Natural killer cell (primary cell): ENCODE measurements at places on chromosomes 13 and 19.

GRCh38 chr13:46817838-46818476 lies 21.0 kb upstream of the ESD start:
- no peak for DNase-seq

- no peak for DNase-seq
Observed at GRCh38 chr19:33683881-33684537, 62.3 kb downstream of the CHST8 start.

DNA sequence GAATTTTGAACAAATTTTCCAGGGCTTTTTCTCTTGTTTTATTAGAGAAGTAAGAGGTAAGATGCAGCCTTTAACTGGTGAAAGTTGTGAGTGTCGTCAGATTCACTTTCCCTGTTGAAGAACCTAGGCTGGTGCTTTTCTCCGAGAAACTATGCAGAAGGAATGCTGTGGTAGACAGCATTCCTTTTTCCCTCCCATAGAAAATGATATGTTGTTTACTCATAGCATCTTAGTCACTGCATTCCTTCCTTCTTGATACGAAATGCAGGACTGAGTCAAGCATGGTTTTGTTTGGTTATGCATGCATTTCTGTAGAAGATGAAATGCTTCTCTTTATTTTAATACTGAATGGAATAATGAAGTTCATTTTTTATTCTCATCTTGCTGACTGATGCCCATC lies 3.4 kb downstream of the ITGBL1 start:
- no peak for DNase-seq

GRCh38 chr19:44553478-44554171 lies 24.1 kb upstream of the CEACAM20 start:
- no peak for DNase-seq

DNA sequence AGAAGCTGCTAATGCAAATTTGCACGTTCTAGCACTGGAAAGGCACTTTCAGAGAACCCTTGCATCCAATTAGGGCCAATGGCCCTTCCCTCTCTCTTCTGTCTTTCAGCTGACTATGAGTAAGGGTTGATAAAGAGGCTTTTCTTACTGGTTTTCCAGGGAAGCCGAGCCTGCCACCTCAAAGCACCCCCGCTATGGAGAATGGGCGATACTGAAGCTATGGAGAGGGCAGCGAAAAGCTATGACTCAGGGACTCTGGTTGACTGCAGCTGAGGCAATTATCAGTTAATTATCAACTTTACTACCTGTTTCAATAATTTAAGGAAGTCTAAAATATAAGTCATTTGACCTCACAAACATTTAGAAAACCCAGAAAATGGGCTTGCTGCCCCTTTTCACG lies 115.8 kb downstream of the TRPC4 start:
- no peak for DNase-seq

- peak; percentile 20 for DNase-seq
Observed at GRCh38 chr13:108306860-108307259, 37.3 kb downstream of the TNFSF13B start.

GRCh38 chr19:51240866-51241265 lies 10.0 kb upstream of the SIGLECL1 start:
- no peak for DNase-seq

- no peak for DNase-seq
Observed at GRCh38 chr13:84744203-84744602, 861.9 kb upstream of the SLITRK1 start.

DNA sequence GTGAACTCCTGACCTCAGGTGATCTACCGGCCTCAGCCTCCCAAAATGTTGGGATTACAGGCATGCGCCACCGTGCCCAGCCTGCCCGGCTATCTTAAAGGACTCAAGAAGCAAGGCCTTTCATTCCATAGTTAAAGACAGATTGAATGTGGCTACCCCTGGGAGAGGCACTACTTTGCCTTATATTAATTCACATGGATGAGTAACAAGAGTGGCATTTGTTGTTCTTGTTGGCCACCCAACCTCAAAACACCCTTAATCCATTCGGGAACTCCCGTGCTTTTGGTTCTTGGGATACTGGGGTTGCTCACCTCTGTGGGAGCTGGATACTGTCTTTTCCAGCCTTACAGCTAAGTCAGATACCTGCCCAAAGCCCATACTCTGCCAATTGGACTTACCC lies 34.4 kb upstream of the ABCC4 start:
- no peak for DNase-seq

DNA sequence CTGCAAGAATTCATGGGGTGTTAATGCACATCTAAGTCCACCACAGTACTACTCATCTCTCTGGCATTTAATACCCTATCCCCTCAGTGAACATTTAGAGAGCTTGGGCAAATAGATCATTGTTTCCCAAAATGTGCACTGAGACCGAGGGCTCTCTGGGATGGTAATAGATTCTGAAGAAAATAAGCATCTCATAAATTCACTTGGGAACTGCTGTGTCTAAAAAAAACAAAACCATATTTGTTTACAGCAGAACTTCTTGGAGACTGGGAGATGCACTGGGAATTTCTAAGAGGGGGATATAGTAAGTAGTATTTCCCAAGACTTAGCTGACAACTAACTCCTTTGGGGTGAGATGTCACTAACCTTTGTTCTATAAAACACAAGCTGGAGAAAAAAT lies 58.4 kb downstream of the ENOX1 start:
- no peak for DNase-seq

- no peak for DNase-seq
Observed at GRCh38 chr13:23159760-23160637, 20.8 kb upstream of the SGCG start.

DNA sequence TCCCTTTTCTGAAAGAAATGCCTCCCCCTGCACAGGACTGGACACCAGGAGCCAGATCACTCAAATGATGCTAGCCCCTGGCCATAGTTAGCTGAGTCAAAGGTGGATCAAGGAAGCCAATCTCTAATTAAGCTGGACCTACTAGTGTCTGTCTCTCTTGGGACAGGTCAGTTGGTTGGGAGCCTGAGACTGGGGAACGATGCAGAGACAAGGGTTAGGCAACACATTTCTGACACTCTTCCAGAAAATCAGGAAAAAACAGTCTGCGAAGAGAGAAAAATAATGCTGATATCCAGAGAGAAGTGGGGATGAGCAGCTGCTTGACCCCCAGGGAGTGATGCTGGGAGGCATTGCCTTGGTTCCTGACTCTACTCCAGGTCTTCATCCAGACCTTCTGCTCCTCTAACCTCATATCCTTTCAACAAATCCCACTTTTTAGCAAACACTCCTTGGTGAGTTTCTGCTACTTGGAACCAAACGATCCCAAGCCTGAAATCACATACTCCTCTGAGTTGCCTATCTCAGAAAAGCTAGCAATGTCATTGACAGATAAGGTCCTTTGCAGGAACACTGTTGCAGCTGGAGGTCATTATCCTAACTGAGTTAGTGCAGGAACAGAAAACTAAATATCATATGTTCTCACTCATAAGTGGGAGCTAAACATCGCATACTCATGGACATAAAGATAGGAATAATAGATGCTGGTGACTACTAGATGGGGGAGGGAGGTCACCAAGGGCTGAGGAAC lies 369.7 kb downstream of the COG6 start:
- no peak for DNase-seq

- no peak for DNase-seq
Observed at GRCh38 chr19:46932346-46932745, 71.5 kb downstream of the ARHGAP35 start.

GRCh38 chr13:28458051-28458450 lies 36.9 kb downstream of the FLT1 start:
- no peak for DNase-seq

DNA sequence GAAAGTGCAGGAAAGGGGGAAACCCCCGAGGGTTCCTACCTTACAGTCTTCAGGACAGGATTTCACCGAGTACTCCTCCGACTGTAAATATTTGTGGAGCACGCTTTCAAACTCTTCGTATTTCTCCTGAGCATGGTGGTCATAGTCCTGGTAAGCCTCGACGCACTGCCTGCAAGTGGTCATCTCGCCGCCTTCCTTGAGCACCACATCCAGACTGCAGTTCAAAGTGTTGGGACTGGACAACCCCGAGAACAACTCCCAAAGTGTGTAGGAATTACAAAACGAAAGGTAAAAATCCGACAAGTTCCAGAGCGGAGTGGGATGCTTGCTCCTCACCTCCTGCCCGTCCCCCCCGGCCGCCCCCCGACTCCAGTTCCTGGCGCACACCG lies 349.7 kb downstream of the LIG4 start:
- no peak for DNase-seq

- no peak for DNase-seq
Observed at GRCh38 chr13:102678339-102679107, 16.3 kb downstream of the METTL21C start.

- DNase-seq, result peak; percentile 18
Observed at GRCh38 chr13:46554951-46555350, 2.0 kb downstream of the LRCH1 start.

- peak; percentile 74 for DNase-seq
Observed at GRCh38 chr19:38850976-38851621, 1.3 kb upstream of the HNRNPL start.
